ENCODE measurements at places on chromosomes 5 and 9. TPM values are rescaled to one million over a fixed set of nuclear protein-coding genes. Genes with fewer than 3 reads are reported as not detected.

GRCh38 chr9:75601280-75601679 lies 289.2 kb upstream of the PCSK5 start:
- DNase-seq, result no peak

GRCh38 chr5:117568622-117569021 lies 994.0 kb upstream of the SEMA6A start:
- DNase-seq, result no peak

DNA sequence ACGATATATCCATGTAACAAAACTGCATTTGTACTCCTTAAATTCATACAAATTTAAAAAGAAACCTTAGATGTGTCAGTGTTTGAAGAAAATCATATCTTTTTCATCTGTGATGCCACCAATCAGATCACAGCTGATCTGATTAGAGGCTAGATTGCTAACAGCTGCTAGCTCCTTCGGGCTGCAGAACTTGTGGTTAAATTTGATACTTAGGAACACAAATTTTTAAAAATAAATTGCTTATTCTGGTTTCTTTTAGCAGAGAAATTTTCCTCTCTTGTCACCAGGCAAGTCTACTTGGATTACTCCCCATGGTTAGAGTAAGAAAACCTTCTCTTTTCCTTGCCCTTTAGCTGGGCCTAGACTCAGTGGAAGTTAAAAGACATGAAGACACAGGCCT lies 94.6 kb upstream of the RANBP6 start:
- no peak for DNase-seq

DNA sequence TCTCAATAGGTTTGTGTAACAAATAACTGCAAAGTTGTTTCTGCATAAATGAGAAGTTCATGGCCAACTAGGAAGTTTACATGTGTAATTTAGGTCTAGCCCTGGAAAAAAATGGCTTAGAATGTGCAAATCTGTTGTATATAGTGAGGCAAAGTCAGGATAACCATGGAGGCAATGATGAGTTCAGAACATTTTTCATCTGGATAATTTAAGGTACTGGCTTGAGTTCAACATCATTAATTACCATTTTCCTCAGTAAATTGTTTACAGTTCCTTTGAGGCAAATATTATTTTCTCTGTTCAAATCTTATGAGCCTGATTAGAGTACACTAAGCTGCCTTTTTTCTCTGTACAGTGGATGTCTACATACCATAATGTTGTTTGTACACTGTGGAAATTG lies 1259.0 kb upstream of the NUDT12 start:
- DNase-seq, result no peak

- DNase-seq, result no peak
These were observed 88.5 kb downstream of the SUSD1 start for GRCh38 chr9:112086627-112087026.

The AP3B1 gene
- polyA plus RNA-seq, result 33.6 TPM

All from forelimb muscle (tissue), 1 donor.